ENCODE measurements at places on chromosomes 5 and 9.

DNA sequence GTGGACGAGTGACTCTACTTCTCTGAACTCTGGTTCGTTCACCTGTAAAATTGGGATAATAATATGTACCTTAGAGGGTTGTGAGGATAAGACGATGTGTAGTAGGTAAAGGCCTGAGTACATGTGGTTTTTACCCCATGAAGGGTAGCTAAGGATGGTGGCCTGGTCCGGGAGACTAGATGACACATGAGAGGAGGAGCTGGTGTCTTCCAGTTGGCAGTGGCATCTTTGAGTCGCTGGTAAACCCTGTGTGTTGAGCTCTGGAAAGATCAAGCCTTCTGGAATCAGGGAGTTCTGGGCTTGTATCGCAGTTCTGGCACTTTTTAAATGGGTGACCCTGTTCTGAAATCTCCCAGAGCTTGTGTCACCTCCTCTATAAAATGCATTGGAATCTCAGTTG lies 166.4 kb upstream of the ZNF618 start:
- DNase-seq, result no peak

DNA sequence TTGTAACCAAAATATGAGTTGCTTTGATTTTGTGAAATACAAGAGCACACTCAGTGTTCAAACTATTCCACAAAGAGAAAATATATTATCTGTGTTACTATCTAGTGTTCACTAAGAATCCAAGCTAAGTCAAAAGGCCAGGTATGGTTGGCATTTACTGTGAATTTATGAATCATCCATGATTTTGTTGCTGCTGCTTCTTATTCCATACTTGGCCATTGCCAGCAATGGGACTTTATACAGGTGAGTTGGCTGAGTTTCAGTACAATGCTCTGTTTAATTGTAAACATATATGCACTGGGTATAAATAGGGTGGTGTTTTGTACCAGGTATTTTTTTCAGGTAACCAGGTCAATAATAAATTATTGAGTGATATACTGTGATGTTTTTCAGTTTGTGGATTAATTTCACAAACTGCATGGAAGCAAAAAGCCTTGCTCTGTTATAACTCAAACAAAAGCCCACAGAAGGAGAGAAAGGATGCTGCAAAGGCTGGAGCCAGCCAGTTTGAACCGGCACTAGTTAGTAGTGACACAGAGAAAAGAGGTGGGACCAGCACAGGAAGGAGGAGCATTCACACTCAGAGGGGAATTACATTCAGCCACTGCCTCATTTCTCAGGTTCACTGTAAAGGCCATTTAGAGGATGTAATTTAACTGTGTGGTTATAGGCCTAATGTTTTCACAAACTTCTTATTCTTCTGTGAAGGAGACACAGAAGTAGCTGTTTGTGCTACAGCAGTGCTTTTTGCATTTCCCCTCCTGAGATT lies 381.8 kb downstream of the ADGRV1 start:
- peak; percentile 12 for DNase-seq

DNA sequence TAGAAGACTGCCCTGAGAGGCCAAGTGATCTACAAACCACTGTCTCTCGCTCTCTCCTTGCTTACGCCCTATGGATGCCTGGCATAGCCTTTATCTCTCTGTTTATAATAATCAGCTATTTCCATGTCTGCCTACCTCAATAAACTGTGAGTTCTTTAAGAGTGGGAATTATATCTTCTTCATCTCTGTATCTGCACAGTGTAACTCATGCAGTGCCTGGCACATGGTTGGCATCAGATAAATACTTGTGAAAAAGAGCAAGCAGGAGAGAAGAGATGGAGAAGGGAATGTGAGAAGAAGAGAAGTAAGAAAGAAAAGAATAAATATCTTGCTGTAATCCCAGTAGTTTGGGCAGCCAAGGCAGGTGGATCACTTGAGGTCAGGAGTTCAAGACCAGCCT lies 94.6 kb upstream of the TNPO1 start:
- DNase-seq, result no peak

DNA sequence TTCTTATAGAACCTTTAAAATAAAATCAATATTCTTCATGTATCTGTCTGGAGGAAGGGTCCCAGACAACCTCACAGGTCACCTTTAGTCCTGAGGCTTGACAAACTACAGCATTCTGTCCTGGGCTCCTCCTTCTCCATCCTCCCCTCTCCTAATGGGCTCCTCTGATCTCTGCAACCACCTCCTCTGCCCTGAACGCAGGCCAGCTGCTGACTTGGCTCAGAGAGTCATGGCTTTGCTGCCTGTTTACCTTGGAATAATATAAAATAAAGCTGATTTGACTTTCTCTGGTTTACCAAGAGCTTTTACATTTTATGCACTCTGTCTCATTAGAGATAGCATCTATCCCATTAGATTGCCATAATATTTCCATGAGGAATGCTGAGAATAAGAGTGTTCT lies 159.4 kb downstream of the SEMA6A start:
- no peak for DNase-seq

DNA sequence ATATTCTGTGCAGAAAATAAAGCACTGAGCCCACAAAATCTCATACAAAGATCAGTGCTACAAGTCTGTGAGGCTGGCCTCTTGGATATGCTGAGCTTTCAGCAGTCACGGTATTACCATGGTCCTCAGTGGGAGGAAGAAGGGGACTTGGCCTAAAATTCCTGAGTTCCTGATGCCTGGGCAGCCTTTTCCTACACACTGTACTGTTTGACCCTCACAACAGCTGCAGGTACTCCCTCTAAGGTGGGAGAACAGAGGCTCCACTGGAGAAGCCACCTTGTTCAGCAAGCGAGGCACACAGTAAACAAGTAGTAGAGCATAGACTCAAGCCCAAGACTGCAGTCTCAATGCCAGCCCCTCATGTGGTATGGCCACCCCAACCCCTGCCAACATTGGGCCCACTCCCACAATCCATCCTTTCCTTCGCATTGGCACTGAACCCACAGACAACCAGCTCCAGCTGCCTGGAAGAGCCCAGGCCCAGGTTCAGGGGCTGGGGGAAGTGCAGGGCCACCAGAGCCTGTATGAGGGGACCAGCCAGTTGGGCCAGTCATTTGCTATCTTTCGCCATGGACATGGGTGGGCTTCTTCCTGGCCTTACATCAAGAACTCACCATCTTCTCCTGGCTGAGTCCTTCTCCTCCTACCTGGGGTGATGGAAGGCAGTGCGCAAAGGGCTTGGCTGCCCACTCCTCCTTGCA lies 14.3 kb downstream of the ACSL6 start:
- no peak for DNase-seq

DNA sequence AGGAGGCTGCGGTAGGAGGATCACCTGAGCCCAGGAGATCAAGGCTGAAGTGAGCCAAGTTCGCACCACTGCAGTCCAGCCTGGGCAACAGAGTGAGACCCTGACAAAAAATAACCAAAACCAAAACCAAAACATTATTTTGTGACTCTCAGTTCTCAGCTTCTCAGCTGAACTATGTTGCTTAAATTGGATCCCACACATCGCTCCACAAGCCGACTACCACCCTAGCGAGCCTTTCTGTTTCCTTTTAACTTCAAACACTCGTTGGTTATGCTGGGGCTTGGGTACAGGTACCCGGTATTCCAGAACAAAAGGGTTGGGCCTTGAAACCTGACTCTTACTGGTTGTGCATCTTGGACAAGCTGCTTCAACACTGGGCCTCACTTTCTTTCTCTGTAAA lies 3.8 kb upstream of the PTGS1 start:
- DNase-seq, result no peak

- no peak for DNase-seq
Measured at GRCh38 chr9:18699764-18700163, 225.8 kb downstream of the ADAMTSL1 start.

DNA sequence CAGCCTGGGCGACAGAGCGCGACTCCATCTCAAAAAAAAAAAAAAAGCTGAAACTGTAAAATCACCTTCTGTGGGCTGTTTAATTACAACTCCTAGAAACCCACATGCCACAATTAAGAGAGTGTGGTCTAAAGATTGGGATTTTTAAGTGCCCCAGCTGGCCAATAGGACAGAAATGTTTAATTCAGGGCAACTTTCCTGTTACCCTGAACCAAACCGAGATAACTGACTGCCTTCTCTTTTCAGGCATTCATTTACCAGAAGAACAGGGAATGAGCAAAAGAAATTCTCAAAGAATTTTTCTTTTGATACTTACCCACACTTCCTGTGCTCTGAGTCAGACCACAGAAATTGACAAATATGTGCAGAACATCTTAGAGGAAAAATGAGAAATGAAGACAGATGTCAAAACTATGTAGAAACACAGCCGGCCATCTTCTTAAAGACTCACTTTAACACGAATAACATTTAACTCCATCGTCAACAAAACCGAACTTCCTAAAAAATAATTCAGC lies 221.3 kb upstream of the DAPK1 start:
- DNase-seq, result no peak

- no peak for DNase-seq
Measured at GRCh38 chr9:88954066-88954465, 37.2 kb upstream of the S1PR3 start.

GRCh38 chr5:110973510-110973909 lies 98.0 kb upstream of the TSLP start:
- DNase-seq, result no peak

- peak; percentile 47 for DNase-seq
Measured at GRCh38 chr5:172010278-172010677, 3.8 kb upstream of the FBXW11 start.

- no peak for DNase-seq
Measured at GRCh38 chr9:137611623-137612609, 6.4 kb downstream of the ARRDC1 start.

DNA sequence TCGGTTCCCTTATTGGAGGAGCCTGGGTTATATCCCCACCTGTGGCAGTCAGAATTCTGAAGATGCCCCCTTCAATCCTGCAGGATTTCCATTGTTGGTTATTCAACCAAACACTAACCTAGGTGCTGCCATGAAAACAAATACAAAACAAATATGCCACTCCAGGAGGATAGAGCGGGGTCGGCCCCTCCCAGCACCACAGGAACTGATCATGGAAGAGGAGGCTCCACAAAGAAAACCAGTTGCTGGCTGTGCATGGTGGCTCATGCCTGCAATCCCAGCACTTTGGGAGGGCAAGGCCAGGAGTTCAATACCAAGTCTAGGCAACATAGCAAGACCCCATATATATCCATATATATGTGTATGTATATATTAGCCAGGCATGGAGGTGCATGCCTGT lies 13.2 kb upstream of the ADGRD2 start:
- no peak for DNase-seq

- no peak for DNase-seq
Measured at GRCh38 chr5:181281077-181281983, 20.4 kb upstream of the TRIM52 start.

GRCh38 chr5:141135030-141135717 lies at the start of gene PCDHB5:
Gene PCDHB5, plus strand, starts transcription at chr5:141135206. Its CDS starts 229 bp downstream, at chr5:141135435.
- peak; percentile 39 for DNase-seq

DNA sequence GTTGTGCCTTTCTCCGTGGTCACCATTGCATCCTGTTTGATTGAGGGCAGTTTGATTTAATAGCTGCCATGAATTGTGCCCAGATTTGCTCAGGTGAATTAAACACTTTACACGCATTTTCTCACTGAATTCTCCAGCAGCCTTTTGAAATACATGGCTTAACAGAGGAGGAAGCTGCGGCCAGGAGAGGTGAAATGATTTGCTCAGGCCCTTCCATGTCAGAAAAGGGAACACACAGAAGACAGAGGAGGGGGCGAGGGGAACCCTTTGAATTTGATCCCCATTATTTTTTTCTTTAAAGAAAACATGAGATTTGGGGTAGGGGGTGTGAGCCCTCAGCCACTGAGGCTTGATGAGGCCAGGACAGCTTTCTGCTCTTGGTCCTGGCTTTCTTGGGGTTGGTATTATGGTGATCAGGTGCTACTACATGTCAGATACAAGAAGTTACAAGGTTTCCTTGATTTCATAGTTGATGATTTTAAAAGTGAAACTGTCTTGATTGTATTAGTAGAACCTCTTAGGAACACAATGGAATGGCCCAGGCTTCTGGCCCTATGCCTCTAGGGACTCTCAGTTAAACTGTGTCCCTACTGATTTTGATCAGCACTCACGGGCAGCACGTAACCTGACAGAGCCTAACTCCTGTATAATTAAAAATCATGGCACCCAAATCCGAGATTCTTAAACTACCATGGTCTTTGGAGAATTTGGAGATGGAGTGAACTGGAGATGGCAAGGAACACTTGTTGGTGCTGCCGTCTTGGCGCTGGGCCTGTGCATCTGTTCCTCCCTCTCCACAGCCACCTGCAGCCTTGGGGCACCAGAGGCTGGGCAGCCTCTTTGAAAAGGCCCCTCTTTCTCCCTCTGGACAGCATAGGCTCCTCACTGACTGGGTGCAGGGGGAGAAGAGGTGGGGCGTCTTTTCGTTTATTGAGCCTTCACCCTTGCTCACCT lies 107.9 kb downstream of the TRIO start:
- DNase-seq, result no peak

- no peak for DNase-seq
Measured at GRCh38 chr5:56129288-56129687, 103.8 kb downstream of the ANKRD55 start.

Data from NCI-H1694 treated with DMSO at 0.1 percent for 48 hours (cell line).